Activated naive CD4-positive, alpha-beta T cell treated with anti-CD3 and anti-CD28 coated beads, Interleukin-2, amount 10 ng/mL, durations not matched to agents 5 hours and 36 hours (primary cell): ENCODE measurements at places on chromosomes 12 and 14. TPM values are rescaled to one million over a fixed set of nuclear protein-coding genes. Genes with fewer than 3 reads are reported as not detected.

CD163L1 gene
- not detected for total RNA-seq

ITGB7 gene
- total RNA-seq = 480 TPM

JPH4 gene
- 0.10 TPM for total RNA-seq

ASB8 gene
- 45.1 TPM for total RNA-seq

KLRK1 gene
- total RNA-seq = 0.87 TPM

CCDC196 gene
- not detected for total RNA-seq

MORN3 gene
- total RNA-seq = 3.3 TPM

KCNJ8 gene
- not detected for total RNA-seq

SERPINA10 gene
- not detected for total RNA-seq

NPAS3 gene
- total RNA-seq = not detected

SYNDIG1L gene
- total RNA-seq = not detected

GALNT9 gene
- total RNA-seq = not detected

FAM177A1 gene
- total RNA-seq = 35.2 TPM

TEP1 gene
- total RNA-seq = 44.5 TPM

AREL1 gene
- 40.8 TPM for total RNA-seq

APEX1 gene
- 164 TPM for total RNA-seq

REP15 gene
- total RNA-seq = 0.38 TPM

GLIPR1L1 gene
- not detected for total RNA-seq

EXOC3L4 gene
- total RNA-seq = not detected

SLC6A13 gene
- not detected for total RNA-seq

COL2A1 gene
- total RNA-seq = not detected

CCDC38 gene
- total RNA-seq = 0.18 TPM

ETFBKMT gene
- total RNA-seq = 0.84 TPM

FGF23 gene
- total RNA-seq = not detected

IL31 gene
- total RNA-seq = not detected

CFAP251 gene
- 1.6 TPM for total RNA-seq

NAV3 gene
- total RNA-seq = not detected

PRICKLE1 gene
- total RNA-seq = not detected

SYT1 gene
- not detected for total RNA-seq

CLBA1 gene
- 0.43 TPM for total RNA-seq

CLEC1A gene
- total RNA-seq = not detected

FAM90A1 gene
- total RNA-seq = 0.08 TPM

LRRC10 gene
- total RNA-seq = not detected

ALG10 gene
- 15.1 TPM for total RNA-seq

CRIP1 gene
- total RNA-seq = 508 TPM

OLR1 gene
- total RNA-seq = not detected

CD4 gene
- total RNA-seq = 215 TPM

CMKLR1 gene
- not detected for total RNA-seq

SERPINA9 gene
- total RNA-seq = not detected
